Glomerular endothelial cell (primary cell): ENCODE measurements at places on chromosomes 7 and 10. TPM values are rescaled to one million over a fixed set of nuclear protein-coding genes. Genes with fewer than 3 reads are reported as not detected.
A peak's percentile ranks its signal among the peaks of the same experiment; 100 is the strongest.

GRCh38 chr7:68317476-68317875 is 1280.8 kb upstream of the AUTS2 start:
- no peak for DNase-seq

DNA sequence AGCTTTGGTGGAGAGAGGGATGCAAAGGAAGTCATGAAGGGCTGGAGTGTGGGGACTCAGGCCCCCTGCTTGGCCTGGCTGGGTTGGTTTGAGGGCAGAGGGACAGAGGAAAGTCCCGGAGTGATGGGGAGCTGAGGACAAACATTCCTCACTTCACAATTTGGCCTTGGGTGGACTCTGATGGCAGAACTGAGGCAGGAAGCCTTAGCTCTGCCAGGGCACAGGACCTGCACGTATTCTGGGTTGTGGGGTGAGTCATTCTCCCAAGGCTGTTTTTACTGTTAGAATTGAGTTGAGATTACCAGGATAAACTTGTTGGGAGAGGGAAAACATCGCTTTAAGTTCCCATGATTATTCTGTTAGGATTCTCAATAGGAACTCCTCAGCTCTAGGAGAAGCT is 2.6 kb downstream of the GOLGA7B start:
- DNase-seq = no peak

- DNase-seq = no peak
Observed at GRCh38 chr7:5694912-5695726, 86.3 kb downstream of the RNF216 start.

DNA sequence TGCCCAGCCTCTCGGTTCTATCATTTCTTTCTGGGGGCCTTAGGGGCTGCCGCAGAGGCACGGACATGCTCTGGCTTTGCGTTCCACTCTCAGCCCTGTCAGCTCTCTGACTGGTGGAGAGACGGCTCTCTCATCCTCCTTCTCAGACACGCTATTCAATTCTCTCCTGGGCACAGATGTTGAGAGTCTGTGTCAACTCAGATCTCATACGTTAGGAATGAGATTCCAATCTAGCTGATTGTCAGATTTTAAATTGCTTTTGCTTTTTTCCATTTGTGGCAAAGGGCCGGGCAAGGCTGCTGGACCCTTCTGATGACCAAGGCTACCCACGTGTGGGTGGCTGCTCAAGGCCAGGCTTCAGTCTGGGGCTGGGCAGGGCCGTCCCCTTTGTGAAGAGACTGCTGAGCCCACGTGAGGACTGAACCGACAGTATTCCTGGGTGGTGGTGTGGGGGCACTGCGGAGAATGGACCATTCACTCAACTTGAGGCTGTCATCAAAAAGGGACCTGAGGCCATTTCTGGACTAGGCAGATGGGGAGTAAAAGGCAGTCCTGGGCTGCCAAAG is 71.5 kb downstream of the CLEC2L start:
- no peak for DNase-seq

GRCh38 chr10:1651270-1651966 is 85.9 kb downstream of the ADARB2 start:
- DNase-seq = no peak

GRCh38 chr7:138278601-138279000 is 181.5 kb upstream of the TRIM24 start:
- DNase-seq = no peak

DNA sequence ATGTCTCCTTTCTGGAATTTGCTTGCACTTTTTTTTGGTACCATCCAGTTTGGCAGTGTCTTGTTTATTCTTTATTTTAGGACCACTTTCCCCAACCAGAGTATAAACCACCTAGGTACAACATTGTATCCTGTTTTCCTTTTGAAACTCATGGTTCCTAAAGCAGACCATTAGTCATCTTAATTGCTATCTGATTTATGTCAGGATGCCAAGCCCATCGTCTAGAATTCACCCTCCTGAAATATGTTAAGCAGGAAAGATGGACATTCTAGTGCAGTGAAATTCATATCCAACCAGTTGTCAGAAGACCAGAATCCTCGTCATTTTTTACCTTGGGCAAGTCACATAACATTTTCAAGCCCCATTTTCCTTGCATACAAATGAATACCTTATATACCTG is 223.6 kb upstream of the KMT2E start:
- no peak for DNase-seq

GRCh38 chr10:126041804-126042231 is 145.5 kb downstream of the FANK1 start:
- peak; percentile 94 for DNase-seq

DNA sequence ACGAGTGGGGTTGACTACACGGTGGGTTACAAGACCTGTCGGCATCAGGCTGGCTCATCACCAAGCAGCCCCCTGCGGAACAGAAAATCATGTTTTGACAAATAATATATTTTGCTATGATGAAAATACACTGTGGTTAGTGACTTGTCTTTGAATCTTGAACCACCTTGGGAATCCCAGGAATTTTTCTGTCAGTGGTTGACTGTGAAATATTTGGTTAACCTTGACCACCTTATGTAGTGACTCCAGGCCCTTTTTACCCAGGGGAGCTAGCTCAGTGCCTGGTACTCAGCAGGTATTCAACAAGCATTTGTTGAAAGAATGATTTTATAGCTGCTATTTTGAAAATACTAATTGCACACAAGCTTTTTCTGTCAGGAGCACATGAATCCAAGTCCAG is 406.0 kb downstream of the PHF14 start:
- DNase-seq = no peak

DNA sequence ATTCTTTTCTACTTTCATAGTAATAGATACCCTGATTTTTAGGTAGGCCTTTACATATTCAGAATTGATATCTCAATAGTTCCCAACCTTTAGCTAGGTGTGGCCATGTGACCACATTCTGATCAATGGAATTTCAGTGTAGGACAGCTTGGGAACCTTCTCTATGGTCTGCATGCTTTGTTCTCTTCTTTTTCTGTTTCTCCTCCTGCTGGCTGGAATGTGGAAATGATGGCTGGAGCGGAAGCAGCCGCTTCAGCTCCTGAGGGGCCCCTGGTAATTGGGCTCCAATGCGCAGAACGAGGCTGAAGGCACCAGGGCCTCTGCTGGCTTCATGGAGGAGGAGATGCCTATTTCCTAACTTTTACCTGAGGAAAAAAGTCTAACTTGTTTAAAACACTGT is 152.6 kb downstream of the ZMYND11 start:
- no peak for DNase-seq

- no peak for DNase-seq
Observed at GRCh38 chr7:128911423-128912031, 1.0 kb upstream of the KCP start.

GRCh38 chr10:28840971-28841370 is 163.7 kb downstream of the BAMBI start:
- DNase-seq = no peak

GRCh38 chr7:76283254-76284159 is 19.0 kb upstream of the HSPB1 start:
- no peak for DNase-seq

- DNase-seq = no peak
Observed at GRCh38 chr7:128710481-128710880, 28.7 kb upstream of the CALU start.

GRCh38 chr10:104907521-104907920 is 266.4 kb downstream of the SORCS3 start:
- no peak for DNase-seq

- peak; percentile 36 for DNase-seq
Observed at GRCh38 chr7:11557627-11558026, 274.4 kb downstream of the THSD7A start.

- no peak for DNase-seq
Observed at GRCh38 chr7:494906-495305, 24.7 kb downstream of the PDGFA start.

DNA sequence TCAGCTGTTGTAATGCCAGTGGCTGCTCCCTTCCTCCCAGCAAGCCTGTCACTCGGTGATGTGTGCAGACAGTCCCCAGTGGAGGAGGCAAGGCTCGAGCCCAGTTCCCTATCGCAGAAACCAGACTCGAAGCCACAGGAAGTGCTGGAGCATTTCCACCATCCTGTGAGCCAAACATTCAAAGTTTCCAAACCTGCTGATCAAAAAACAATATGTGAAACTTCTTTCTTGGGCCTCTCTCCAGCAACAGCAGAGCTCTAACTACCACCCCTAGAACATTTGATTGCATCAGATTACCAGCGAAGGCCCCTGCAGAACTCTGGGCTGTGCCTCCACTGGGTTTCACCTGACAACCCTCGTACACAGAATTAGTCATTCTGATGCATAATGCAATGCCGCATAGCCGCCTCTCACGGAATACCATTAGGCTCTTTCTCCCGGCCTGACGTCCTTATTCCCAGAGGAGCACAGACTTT is 94.0 kb downstream of the ELMO1 start:
- peak; percentile 93 for DNase-seq

- no peak for DNase-seq
Observed at GRCh38 chr10:91514787-91515186, 104.6 kb downstream of the HECTD2 start.

DNA sequence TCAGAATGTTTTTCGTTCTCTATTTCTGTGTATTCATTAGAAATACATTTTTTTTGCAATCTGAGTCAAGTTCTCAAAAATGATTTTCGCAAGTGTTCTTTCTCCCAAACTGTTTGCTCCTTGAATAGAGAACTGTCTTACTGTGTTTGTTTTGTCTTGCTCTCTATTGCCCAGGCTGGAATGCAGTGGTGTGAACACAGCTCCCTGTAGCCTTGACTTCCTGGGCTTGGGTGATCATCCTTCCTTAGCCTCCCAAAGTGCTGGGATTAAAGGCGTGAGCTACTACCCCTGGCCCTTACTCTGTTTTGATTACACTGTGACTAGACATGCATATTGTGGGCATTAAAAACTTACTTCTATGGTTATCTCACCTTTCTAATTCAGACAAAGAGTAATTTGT is 56.7 kb downstream of the LUC7L2 start:
- DNase-seq = no peak

DNA sequence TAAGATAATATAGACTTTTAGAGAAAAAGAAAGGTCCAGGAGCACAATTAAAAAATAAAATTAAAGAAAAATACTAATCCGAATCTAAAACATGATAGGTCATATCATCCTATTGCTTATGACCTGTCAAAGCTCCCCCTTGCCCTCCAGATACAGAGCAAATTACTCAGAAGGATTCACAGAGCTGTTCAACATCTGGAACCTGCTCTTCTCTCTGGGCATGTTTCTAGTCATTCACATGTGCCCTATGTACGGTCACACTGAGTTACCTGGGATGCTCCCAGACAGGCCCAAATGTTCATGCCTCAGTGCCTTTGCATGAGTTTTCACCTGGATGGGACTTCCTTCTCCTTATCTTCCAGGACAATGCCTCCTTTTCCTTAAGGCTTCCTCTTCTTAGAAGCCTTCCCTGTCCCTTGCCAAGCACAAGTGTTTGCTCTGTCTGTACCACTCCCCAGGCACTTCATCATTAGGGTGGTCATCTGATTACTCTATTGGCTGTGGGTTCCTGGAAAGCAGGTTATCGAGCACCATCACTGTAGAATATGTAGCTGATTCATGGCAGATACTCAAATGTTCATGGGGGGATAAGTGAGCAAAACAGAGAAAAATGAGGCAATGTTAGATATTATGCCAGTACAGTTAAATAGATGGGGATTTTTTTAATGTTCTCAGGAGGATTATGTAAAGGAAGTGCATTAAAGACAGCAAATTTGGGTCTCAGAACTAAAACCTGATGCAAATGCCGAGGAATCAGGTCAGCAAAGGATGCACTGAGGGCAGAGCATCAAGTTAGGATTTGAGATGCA is 12.0 kb upstream of the AOAH start:
- no peak for DNase-seq

- no peak for DNase-seq
Observed at GRCh38 chr7:69654381-69654780, 56.1 kb downstream of the AUTS2 start.

CDC14C gene
- not detected in 2 replicates for total RNA-seq

AQP1 gene
- total RNA-seq = 0.82 and 6.9 TPM in 2 replicates

USP54 gene
- total RNA-seq = 9.7 and 16.4 TPM in 2 replicates

NAT16 gene
- not detected in 2 replicates for total RNA-seq

WASHC2C gene
- 44.1 and 49.2 TPM in 2 replicates for total RNA-seq

OR2A12 gene
- not detected in 2 replicates for total RNA-seq

GPR22 gene
- not detected in 2 replicates for total RNA-seq

EPDR1 gene
- 18.1 and 21.3 TPM in 2 replicates for total RNA-seq

PAOX gene
- 7.9 and 12.1 TPM in 2 replicates for total RNA-seq

TRIM50 gene
- not detected in 2 replicates for total RNA-seq

TET1 gene
- 2.1 and 2.4 TPM in 2 replicates for total RNA-seq

ZNF853 gene
- total RNA-seq = 1.7 and 1.9 TPM in 2 replicates

ARHGEF5 gene
- 1.6 and 2.9 TPM in 2 replicates for total RNA-seq

CAMK2B gene
- total RNA-seq = 0.05 and 0.29 TPM in 2 replicates
